ENCODE measurements at places on chromosomes 11 and 22.
A peak's percentile ranks its signal among the peaks of the same experiment; 100 is the strongest.

GRCh38 chr11:68011051-68011943 lies 1.2 kb downstream of the ALDH3B1 start:
- DNase-seq: no peak

DNA sequence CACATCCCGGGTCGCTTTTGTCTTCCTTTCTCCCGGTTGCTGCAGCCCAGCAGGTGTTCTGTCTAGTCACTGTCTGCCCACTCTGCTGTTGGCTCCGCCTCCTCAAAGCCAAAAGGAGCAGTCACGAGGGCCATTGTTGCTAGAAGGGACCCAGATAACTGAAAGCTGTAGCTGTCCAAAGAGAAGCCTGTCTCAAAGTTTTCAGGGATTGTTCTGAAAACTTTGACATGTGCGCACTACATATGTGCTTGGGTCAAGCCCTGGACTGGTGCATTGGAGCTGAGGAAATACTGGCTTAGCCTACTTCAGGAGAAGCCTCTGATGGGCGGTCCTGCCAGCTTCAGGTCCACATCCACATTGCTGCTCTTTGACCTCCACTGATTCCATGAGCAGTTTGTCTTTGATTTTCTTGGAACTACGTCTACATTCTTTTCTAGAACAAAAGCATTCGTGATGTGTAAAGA lies 8.8 kb upstream of the OR2AT4 start:
- DNase-seq: no peak

GRCh38 chr11:17991783-17992433 lies 20.9 kb downstream of the SERGEF start:
- no peak for DNase-seq

GRCh38 chr11:134153147-134153905 lies 70.4 kb downstream of the NCAPD3 start:
- no peak for DNase-seq

GRCh38 chr11:116239247-116239646 lies 533.5 kb downstream of the BUD13 start:
- DNase-seq: no peak

DNA sequence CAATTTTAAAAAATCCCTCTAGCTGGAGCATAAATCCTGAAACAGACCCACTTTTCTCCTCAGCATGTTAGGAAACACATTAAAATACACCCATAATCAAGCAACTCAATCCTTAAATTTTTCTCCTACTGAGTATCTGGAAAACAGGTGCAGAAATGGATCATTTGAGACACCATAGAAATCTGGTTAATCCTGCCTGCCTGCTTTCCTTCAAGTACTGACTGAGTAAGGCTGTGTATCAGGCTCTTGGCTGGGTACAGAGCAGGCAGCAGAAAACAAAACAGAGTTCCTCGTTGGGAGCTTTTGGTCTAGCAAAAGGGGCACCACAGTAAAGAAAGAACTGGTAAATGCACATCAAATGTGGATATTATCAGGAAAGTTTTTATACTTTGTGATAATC lies 1.9 kb downstream of the KCNQ1OT1 start:
- no peak for DNase-seq

GRCh38 chr11:47177229-47177845 lies 658 bp upstream of the ARFGAP2 start:
- peak; percentile 86 for DNase-seq

DNA sequence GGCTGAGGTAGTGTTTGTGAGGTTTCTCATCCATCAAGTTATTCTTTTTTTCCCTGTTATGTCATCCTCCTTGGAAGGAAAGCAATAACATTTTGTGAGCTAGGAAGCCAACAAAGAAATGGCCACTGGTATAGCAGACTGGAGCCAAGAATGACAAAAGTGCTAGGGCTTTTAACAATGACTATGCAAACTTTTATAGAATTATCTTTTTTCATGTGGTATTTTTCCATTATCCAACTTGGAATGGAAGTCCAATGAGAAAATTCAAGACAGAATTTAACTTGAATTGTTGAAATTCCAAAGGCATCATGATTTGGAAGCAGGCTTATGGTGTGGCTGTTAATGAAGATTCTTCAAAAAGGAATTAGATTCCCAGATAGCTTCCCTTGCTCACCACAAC lies 216.4 kb upstream of the PDGFD start:
- no peak for DNase-seq

DNA sequence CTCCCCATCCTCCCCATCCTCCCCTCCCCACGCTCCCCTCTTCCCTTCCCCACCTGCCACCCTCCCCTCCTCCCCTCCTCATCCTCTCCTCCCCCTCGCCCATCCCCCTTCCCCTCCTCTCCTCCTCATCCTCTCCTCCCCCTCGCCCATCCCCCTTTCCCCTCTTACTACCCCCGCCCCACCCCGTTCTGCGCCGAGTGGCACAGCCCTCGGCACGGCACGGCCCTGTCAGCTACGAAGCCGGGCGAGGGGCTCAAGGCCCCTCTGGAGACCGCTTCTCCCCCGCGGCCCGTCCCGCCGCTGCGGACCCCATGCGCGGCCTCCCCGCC lies 449.9 kb downstream of the OPCML start:
- DNase-seq: no peak

GRCh38 chr11:11522591-11522990 lies 99.2 kb downstream of the GALNT18 start:
- DNase-seq: no peak

- no peak for DNase-seq
Measured at GRCh38 chr11:130163346-130164220, 4.0 kb downstream of the ST14 start.

- DNase-seq: no peak
Measured at GRCh38 chr22:20206709-20207215, 55.9 kb upstream of the CCDC188 start.

DNA sequence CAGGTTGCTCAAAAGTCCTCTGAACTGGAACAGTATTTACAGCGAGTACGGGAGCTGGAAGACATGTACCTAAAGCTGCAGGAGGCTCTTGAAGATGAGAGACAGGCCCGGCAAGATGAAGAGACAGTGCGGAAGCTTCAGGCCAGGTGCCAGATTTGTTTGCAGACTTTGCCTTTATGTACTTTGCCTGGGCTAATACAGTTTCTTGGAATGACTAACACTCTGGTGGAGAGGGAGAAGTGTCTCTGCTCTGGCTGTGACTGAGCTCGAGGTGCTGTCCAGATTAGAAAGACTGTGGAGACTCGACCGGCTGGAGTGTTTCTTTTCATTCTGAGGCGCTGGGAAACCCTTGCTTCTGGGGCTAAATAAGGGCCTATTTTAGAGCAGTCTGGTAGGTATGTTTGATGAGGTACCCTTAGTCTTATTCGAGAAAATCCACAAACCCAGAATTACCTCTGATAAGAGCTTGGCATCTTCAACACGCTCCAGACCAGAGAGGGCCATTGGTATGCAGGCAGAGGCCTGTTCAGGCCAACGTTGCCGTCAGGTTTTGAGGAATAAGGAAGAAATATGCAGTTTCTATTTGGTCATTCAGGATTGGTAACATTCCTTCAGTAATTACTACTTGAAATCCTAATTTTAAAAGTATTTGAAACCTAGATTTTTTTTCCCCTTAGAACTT lies 76.5 kb downstream of the SWAP70 start:
- DNase-seq: no peak

Data from dorsolateral prefrontal cortex (tissue), 122 donors.